ENCODE measurements at places on chromosomes 5 and 9.

DNA sequence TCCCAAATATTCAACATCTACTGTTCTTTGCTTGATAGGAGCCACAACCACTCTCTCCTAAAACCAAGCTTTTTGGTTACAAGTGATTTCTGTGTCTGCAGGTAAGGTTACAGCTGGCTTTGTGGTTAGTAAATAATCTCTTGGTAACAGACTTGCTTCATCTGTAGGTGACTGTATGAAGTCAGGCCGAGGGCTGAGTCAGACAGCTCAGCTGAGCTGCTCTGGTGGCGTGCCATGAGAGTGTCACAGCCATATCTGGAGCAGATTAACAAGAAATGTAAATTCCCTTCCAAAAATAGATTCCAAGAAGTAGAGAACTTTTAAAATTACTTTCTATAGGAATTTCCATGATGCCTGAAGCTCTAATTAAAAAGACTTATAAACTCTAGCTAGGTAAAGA is 23.7 kb upstream of the TAS2R1 start:
- DNase-seq, result no peak

- DNase-seq, result no peak
These were observed 398.3 kb downstream of the IRX2 start for GRCh38 chr5:2353211-2353610.

GRCh38 chr5:151909628-151910027 is 15.0 kb downstream of the GLRA1 start:
- DNase-seq, result no peak

GRCh38 chr5:4868140-4868735 is 271.9 kb upstream of the ADAMTS16 start:
- no peak for DNase-seq

GRCh38 chr9:36499174-36499890 is 73.4 kb upstream of the MELK start:
- DNase-seq, result no peak

- no peak for DNase-seq
These were observed 134.1 kb downstream of the NUDT12 start for GRCh38 chr5:103428411-103428871.

- no peak for DNase-seq
These were observed 42.6 kb downstream of the ADAMTS2 start for GRCh38 chr5:179302499-179303185.

GRCh38 chr9:120870206-120870605 is 6.8 kb downstream of the PHF19 start:
- no peak for DNase-seq

DNA sequence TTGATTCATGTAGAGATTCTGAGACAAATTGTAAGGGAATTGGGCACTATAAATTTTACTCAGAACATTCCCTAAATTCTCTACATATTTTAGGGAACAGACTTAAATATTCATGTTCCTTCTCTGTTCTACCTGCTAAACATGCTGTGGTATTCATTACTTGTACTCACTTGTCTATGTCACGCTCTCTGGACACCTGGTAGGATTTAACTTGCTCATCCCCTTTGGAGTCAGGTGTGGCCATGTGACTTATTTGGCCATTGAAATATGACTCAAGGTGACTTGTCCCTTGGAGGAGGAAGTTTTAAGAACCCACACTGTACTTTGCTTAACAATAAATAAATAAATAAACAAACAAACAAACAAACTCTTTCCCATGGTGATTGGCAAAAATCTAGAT is 2258.8 kb upstream of the WWC1 start:
- DNase-seq, result no peak

GRCh38 chr5:1494780-1495524 is 28.8 kb downstream of the LPCAT1 start:
- DNase-seq, result no peak

GRCh38 chr9:133460405-133461175 is 812 bp downstream of the CACFD1 start:
- no peak for DNase-seq

DNA sequence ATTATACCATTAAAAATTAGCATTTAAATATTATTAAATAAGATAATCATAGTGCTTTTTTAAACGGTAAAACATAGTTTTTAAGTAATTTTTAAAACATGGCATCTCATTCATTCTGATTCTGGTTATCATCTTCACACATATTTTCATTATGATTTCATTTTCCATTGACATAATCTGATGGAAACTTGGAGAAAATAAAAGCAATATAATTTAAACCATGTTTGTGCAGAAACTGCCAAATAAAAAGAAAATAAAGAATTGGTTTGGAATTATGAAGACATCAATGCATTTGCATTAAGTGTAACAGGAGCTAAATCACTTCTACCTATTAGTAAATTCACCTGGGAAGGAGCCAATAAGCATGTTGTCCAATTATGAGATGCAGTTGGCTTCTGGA is 490.1 kb upstream of the CD180 start:
- no peak for DNase-seq

GRCh38 chr9:115002371-115003120 is 72.2 kb upstream of the TNFSF8 start:
- DNase-seq, result no peak

DNA sequence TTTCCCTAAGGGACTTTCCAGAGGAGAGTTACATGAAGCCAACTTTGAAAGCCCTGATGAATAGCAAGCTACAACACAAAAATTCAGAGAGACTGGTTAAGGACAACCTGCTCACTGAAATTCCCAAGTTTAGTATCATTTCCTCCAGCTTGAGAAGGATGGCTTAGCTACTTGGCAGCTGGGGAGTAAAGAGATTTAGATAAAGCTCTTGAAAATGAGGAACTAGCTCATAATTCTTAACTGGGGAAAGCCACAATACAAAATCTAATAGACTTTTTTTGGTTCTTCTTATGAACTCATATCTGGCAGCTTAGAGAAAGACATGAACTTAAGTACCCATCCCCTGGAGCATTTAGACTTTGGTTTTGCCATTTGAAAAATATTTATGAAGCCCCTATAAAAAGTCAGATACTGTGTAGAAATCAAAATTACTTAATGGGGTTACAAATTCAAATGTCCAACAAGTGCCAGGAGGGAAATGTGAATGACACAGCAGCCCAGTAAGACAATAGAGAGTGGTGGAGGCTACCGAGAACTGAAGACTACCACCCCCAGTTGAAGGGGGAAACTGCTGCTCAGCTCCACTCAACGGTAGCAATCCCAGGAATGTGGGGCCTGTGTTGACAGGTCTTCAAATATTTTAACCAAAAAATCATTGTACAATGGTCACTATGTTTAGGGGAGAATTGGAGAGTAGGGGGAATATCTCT is 79.4 kb upstream of the ADRB2 start:
- DNase-seq, result no peak

GRCh38 chr5:19314840-19315239 is 673.2 kb downstream of the CDH18 start:
- no peak for DNase-seq

- no peak for DNase-seq
These were observed 53.4 kb downstream of the PLPP1 start for GRCh38 chr5:55481293-55481855.

DNA sequence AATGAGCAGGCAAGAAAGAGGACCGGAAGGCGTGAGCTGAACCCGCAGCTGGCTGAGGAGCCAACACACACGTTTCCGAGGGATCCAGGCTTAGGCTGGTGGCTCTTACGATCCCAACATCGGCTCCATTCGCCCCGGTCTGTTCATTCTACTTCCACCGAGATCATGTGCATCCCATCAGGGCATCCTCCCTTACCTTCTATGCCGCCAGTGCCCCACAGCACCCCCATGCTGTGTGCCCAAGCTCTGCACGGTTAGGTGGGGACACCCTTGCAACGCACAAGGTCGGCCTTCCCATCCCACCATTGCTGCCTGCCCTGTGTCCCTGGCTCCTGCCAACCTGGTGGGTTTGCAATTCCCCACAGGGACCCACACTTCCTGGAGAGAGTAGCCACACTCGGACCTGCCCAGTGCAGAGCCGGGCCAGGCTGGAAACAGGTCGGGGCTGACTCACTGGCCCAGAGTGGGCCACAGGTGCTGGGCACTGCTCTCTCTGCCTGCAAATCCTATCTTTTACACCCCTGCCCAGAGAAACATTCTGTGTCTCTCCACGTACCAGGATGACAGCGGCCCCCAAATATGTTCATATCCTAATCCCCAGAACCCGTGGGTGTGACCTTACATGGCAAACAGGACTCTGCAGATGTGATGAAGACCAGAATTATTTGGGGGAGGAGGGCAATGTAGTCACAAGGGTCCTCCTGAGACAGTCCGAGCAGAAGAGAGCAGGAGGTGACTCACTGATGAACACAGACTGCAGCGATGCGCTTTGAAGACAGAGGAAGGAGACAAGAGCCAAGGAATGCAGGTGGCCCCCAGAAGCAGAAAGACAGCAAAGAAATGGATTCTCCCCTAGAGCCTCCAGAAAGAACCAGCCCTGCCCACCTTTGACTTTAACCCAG is 182.2 kb downstream of the AUH start:
- no peak for DNase-seq

DNA sequence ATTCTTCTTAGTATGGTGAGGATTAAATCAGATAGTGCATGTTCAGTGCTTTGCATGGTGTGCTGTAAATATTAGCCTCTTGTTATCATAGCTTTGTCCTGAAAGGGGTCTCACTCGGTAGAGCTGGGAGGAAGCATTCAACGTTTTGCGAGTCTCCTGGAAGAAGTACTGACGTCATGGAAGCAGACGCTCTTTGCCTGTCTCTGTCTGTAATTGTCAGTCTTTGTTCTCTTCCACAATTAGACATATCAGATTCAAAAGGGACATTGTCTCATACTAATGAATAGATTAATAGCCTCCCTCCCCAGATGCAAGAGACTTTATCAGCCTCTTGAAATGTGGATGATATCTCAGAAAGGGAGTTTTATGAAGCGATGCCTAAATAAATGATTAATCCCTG is 91.8 kb upstream of the CXCL14 start:
- DNase-seq, result no peak

DNA sequence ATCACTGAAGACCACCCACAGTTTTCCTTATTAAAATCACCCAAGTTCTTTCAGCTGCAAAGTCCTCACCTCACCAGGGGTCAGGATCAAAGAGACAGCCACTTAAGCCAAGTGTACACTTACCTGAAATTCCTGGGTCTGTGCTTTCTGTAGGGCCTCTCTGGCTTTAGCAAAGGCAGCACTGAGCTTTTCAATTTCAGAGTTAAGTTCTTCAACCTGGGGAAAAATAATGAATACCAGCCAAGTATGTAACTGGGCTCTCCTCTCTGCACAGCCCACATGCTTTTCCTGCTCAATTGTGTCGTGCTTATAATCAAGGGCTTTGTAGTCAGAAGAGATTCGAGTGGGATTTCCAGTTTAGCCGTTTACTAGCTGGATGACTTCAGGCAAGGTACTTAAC is 55.1 kb downstream of the CDK5RAP2 start:
- DNase-seq, result no peak

GRCh38 chr9:9790216-9790872 is 822.5 kb downstream of the PTPRD start:
- DNase-seq, result no peak

DNA sequence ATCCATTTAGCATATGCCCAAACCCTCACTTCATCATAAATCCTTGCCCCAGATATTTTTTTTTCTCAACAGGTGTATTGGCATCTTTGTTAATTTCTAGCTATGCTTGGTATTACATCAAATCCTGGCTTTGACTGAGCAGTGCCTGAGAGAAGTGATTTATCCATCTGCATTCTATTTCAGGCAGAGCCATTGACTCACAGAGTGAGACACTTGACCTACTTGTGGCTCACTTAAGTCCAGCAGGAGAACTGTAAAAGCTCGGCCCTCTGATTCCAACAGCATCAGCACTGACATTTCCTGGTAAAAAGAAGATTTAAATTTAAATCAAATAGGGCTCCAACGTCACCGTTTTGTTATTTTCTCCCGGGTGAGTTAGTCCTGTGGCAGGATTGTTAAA is 93.4 kb downstream of the PLK2 start:
- no peak for DNase-seq

DNA sequence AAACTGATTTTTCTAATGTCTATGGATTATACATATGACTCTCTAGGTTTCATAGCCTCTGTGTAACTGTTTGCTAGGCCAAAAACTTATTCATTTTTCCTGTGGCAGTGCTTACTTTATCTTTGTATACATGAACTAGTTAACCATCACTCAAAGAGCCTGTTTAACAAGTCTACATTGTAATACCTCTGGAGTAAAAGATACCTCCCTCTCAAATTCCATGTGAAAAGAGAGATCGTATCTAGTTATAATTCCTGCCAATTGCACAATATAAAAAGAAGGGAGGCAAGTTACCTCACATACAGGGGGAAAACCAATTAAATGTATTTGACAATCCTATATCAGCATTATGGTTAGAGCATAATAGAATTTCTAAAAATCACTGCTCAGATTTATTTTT is 271.9 kb upstream of the ST8SIA4 start:
- no peak for DNase-seq

- DNase-seq, result no peak
These were observed 37.4 kb downstream of the P4HA2 start for GRCh38 chr5:132190161-132190817.

DNA sequence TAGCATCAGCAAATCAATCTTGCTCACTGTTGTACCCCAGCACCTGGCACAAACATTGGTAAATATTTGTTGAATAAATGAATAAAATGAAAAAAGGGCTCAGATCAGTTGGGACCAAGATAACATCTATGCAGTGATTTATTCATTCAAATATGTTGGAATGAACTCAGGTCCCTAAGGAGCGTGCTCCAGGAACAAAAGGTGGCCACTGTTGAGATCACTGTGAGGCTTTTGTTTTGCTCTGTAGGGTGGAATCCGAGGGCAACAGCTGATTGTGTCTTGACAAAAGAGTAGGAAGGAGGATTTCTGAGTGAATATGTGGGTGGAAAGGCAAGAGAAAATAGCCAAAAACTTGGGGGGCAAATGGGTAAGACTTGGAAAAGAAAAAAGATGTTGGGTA is 89.7 kb downstream of the PPP2R2B start:
- DNase-seq, result no peak

DNA sequence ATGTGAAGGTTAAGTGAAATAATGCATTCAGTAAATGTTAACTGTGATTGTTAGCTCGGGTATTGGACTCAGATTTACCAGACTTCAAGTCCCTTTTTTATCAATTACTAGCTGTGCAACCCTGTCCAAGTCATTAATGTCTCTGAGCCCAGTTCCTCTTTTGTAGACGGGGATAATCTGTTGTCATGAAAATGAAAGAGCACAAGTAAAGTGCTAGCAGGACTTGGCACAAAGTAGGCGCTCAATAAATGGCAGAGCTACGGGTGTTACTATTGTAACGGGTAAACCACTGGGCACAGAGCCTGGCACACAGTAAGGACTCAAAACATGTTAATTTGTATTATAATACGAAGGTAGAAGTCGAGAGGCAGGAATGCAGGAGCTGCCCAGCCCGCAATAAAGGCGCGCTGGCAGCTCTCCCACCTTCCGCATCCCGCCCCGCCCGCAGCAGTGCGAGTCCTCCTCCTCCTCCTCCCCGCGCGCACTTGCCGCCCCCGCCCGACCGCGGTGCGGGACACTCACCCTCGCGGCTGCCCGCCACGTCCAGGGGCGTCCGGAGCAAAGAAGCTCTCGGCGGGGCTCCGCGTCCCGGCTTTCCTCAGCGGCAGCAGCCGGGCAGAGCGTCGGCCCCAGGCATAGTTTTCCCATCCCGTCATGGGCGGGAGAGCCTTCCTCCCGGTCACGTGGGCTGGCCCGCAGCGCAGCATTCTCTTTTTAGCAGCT is at the start of gene C1QTNF2:
C1QTNF2 (minus strand) TSS at position 637 of the 723 bp plus-strand sequence. CDS start 15,615 bp downstream, outside the sequence.
- no peak for DNase-seq
